ENCODE measurements at places on chromosomes 2 and 18.

DNA sequence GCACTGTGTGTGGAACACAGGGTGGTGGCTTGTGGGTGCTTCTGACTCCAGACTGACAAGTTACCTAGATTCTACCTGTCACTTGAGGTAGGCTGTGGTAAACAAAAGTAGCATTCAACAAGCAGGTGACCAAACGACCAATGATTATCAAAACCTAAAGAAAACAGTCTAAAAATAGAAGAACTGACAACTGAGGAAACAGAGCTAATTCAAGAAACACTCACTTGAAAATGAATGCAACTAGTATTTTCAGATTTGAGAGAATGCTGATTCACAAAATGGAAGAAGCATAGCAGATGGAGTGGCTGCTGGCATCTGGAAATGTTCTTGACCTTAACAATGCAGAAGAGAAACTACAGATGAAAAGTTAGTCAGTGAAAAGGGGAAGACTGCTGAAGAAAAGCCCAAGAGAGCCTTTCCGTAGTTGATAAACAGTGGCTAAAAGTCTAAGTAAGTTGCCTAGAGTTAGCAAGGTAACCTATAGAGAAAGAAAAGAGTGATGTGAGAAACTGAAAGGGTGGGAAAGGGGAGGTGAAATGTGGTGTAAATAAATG is 170.4 kb downstream of the NCK2 start:
- DNase-seq, result no peak

DNA sequence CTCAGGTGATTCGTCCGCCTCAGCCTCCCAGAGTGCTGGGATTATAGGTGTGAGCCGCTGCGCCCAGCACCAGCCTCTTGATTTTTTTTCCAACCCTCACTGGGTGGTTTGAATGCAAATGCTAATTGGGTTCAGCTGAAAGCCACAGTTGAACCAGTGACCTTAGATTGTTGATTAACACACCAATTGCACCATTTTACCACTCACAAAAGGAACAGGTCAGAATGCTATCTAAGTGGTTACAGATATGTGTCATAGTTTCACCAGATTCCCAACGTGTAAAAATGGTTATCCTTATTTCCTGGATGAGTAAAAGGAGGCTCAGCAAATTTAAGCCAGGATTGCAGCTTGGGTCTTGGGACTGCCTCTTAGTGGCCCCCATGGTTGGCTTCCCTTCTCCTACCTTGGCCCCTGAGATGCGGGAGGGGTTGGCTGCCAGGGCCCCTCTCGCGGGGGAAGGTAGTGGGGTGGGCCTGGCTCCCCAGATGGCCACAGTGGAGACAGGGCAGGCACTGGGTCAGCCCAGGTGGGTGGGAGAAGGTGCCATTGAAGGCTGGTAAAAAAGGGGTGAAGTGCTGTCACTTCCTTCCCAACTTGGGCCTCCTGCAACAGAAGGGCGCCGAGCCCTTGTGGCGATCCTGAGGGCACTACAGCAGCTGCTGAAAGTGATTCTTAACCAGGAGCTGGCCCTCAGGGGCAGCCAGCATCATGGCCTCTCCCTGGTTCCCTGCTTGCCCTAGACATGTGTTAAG is 164.9 kb upstream of the HAAO start:
- DNase-seq, result no peak

DNA sequence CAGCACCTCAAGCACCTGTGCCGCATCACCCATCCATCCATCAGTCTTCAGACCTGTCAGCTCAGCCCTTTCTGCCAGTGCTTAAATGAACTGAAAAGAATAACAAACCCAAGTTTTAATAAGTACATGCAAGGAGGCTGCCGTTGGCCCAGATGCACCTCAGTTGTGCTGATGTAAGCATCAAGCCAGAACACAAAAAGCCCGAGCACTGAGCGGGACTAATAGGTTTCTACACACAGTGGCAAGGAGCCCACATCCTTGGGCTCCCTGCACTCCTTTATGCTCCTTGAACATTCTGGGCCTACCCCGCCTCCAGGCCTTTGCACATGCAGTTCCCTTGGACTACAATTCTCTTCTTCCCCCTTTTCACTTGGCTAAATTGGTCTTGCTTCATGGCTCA is 165.6 kb downstream of the ALK start:
- no peak for DNase-seq

DNA sequence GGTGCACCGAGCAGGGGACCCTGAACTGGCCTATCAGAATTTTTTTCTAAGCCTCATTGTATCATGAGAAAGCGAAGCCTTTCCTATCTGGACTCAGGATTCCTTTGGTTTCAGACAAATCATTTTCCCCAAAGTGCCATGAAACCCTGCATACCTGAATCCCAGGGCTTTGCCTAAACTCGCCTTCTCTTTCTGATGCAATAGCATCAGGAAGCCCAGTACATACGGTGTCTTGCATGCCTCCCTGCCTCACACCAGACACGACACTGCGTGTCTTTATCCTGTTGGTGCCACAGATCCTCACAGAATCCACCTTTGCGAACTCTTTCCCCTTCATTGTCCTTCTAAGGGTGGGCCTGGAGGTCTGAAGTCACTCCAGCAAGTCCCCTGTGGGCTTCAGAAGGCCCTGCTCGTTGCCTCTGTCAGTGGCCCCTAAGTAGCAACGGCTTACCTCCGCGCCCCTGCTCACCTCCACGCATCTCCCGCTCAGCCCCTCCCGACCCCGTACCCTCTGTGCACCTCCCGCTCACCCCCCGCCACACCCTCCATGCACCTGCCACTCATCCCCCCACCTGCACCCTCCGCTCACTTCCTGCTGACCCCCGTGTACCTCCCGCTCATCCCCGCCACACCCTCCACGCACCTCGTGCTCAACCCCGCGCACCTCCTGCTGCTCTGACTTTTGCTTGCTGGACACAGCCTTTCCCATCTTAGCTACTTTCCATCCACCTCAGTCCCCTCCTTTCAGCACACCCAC is 83.4 kb downstream of the TPGS2 start:
- DNase-seq, result no peak

GRCh38 chr2:67243919-67244318 is 153.2 kb upstream of the ETAA1 start:
- no peak for DNase-seq

- DNase-seq, result no peak
Measured at GRCh38 chr2:10438688-10439087, 9.4 kb downstream of the ODC1 start.
